SK-N-MC (cell line): ENCODE measurements at places on chromosomes 11 and 22.

- DNase-seq: no peak
Observed at GRCh38 chr11:117820071-117820470, 4.5 kb downstream of the FXYD2 start.

- no peak for DNase-seq
Observed at GRCh38 chr22:29359469-29359868, 28.9 kb downstream of the AP1B1 start.

DNA sequence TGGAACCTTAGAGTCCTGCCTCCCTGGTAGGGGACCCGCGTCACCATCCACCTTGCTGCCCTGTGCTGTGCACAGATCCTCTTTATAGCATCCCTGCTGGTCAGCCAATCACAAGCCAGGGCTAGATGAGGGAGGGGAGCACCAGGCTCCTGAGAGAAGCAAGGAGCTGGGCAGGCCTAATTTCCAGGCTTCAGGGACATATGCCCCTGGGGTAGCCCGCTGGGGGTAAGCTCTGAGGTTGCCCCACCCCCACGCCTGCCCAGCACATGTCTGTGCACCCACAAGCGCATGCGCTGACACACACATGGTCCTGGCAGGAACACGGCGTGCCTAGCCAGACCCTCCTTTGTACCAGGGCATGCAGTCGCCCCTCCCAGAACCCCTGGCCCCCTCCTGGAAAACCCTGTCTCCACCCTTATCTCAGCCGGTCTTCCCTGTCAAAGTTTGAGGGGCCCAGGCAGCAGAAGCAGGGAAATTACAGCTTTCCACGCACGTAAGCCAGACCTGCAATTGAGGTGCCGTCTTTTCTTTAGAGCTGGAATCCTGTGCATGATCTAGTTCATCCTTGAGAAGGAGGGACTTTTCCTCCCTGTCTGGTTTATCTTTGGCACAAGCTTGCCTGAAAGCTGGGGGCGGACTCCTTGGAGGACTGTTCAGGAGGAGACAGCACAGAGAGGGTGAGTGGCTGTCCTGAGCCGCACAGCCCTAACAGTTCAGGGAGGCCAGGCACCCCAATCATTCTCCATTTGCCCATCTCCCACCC, 2.1 kb downstream of the SSTR3 start:
- no peak for DNase-seq

DNA sequence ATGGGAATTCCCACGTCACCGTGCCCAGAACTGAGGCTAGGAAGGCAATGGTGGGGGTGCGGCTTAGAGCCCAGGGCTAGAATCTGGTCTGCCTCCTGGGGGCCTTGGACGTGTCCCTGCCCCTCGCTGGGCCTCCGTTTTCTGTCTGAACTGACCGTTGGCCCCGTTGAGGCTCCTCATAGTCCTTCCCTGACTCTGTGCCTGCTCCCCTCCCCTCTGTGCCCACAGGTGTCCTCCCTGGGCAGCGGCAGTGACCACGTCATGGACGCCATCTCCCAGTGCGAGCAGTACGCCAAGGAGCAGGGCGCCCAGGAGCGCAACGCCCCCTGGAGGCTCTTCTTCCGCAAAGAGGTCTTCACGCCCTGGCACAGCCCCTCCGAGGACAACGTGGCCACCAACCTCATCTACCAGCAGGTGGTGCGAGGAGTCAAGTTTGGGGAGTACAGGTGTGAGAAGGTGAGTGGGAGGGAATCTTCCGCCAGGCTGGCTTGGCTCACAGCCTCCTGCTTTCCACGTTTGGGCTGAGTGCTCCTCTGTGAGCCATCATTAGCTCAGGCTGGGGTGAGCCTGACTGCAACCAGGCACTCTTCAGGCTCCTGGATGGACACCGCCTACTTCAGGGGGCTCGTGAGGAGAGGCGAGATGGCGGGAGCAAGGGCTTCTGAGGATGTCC, 63.9 kb downstream of the MYO7A start:
- no peak for DNase-seq

GRCh38 chr11:117597071-117597470, 199.9 kb downstream of the DSCAML1 start:
- no peak for DNase-seq

DNA sequence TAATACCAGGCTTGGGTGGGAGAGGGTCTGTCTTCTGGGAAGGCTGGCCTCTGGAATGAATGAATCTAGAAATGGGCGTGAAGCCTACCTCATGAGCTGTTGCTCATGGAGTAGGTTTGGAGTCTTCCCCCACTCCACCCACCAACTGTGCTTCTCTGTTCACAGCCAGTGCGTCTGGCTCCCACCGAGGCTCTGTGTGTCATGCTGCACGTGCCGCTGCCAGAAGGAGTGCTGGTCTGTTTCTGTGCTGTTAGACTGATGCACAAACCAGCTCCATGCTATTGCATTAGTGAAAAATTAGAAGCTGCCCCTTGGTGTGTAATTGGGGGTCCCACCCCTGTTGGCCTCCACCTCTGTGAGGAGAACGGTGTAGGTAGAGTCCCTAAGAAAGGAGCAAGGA, 132.3 kb upstream of the PARVA start:
- no peak for DNase-seq

GRCh38 chr11:68336716-68337115, 24.3 kb downstream of the LRP5 start:
- DNase-seq: no peak

GRCh38 chr11:40716344-40717130, 742.9 kb downstream of the LRRC4C start:
- DNase-seq: no peak

- DNase-seq: no peak
Observed at GRCh38 chr11:134781380-134781866, 369.4 kb upstream of the B3GAT1 start.
